ENCODE measurements at places on chromosomes 13 and 19. TPM values are rescaled to one million over a fixed set of nuclear protein-coding genes. Genes with fewer than 3 reads are reported as not detected.

- peaks cover 30% of the 10 kb centered on the region for H3K4me1 ChIP-seq
- no peaks in the 10 kb centered on the region for H3K27me3 ChIP-seq
Observed at GRCh38 chr19:17505223-17505622, 6.2 kb upstream of the PGLS start.

DNA sequence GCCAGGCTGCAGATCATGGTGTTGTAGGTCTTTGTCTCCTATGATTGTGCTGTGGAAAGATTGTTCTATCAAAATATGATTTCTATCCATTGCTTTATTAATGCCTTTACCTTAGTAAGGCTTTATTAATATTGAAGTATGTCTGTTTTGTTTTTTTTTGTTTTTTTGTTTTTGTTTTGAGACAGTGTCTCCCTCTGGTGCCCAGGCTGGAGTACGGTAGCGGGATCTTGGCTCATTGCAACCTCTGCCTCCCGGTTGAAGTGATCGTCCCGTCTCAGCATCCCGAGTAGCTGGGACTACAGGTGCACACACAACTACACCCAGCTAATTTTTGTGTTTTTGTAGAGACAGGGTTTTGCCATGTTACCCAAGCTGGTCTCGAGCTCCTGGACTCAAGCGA is 7.7 kb downstream of the IRGC start:
- no peaks in the 10 kb centered on the region for H3K4me1 ChIP-seq
- no peak overlapping the region for H3K27ac ChIP-seq
- no peaks in the 10 kb centered on the region for H3K27me3 ChIP-seq
- no peak for DNase-seq

GRCh38 chr19:38812841-38813320 is at the start of gene LGALS4:
Gene LGALS4 (minus strand): TSS chr19:38812945. CDS start chr19:38812886, 59 bp downstream.
- H3K27me3 ChIP-seq, result no peaks in the 10 kb centered on the region
- no peaks in the 10 kb centered on the region for H3K4me1 ChIP-seq
- H3K27ac ChIP-seq, result no peak within 1 kb of the TSS
- peaks cover 29% of the 10 kb centered on the region for H3K36me3 ChIP-seq

DNA sequence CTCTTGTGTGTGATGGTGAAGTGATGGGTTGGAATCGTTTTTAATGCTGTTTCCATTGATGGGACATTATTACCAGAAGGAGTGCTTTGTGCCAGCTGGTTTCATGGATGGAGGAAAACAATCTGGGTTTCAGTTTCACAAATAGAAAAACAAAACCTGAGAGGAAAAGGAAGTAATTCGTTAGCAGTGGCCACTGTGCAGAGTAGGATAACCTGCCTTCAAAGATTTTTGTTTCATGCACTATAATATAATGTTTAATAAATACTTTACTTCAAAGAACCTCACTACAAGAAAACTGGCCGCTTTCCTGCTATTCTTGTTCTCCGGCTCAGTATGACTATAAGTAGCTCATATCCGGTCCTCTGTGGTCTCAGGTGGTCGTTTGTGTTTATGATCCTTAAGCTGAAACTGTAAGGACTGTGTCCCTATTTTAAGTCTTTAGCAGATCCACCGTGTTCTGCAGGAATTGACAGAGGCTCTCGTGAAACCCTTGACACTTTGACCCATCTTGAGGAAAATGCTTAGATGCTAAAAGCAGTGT is 104.7 kb downstream of the GGACT start:
- no peaks in the 10 kb centered on the region for H3K4me1 ChIP-seq
- no peaks in the 10 kb centered on the region for H3K27me3 ChIP-seq
- no peak overlapping the region for H3K27ac ChIP-seq
- no peak for DNase-seq
- H3K4me3 ChIP-seq, result no peak overlapping the region

- DNase-seq, result no peak
- no peaks in the 10 kb centered on the region for H3K27me3 ChIP-seq
- H3K27ac ChIP-seq, result no peak overlapping the region
- peaks cover 62% of the 10 kb centered on the region for H3K4me1 ChIP-seq
Observed at GRCh38 chr13:111183087-111183645, 68.1 kb downstream of the ARHGEF7 start.

GRCh38 chr19:16070366-16070990 is 5.8 kb upstream of the TPM4 start:
- H3K4me1 ChIP-seq, result peaks cover 52% of the 10 kb centered on the region
- H3K36me3 ChIP-seq, result no peaks in the 10 kb centered on the region
- peak overlapping the region; percentile 69 for H3K4me3 ChIP-seq
- peak overlapping the region; percentile 89 for H3K27ac ChIP-seq
- H3K27me3 ChIP-seq, result no peaks in the 10 kb centered on the region
- DNase-seq, result peak; percentile 93

DNA sequence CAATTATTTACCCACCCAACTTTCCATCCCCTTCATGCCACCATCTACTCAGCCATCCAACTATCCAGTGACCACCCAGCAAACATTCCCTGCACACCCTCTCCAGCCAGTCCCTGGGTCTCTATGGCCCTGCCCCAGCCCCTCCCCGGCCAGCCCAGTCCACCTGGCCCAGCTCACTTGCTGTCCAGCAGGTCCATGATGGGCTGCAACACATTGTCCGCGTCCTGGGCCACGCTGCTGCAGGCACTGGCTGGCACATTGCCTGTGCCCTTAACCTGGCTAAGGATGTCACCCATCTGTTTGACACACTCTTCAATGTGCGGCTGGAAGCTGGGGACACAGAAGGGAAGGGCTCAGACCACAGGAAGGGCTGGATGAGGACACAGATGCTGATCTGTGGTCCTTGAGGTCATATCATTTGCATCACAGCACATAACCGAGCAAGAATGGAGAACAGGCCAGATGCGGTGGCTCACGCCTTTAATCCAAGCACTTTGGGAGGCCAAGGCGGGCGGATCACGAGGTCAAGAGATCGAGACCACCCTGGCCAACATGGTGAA is 61.6 kb downstream of the UNC13A start:
- H3K27me3 ChIP-seq, result no peaks in the 10 kb centered on the region
- H3K4me1 ChIP-seq, result no peaks in the 10 kb centered on the region
- H3K4me3 ChIP-seq, result no peak overlapping the region
- DNase-seq, result no peak

DNA sequence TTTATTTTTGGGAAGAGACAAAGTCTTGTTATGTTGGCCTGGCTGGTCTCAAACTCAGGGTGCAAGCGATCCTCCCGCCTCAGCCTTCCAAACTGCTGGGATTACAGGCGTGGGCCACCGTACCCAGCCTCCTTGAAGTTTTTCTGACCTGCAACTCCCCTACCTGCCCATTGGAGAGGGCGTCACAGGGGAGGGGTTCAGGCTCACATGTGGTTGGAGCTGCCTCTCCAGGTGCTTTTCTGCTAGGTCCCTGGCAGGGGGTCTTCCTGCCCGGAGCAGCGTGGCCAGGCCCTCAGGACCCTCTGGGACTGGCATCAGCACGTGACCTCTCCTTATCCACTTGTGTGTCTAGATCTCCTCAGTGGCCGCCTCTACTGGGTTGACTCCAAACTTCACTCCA is 27.2 kb downstream of the LDLR start:
- no peak overlapping the region for H3K27ac ChIP-seq
- no peaks in the 10 kb centered on the region for H3K27me3 ChIP-seq
- H3K4me1 ChIP-seq, result no peaks in the 10 kb centered on the region
- no peak overlapping the region for H3K4me3 ChIP-seq

- H3K4me1 ChIP-seq, result no peaks in the 10 kb centered on the region
- no peak for DNase-seq
- H3K27me3 ChIP-seq, result no peaks in the 10 kb centered on the region
- no peak overlapping the region for H3K4me3 ChIP-seq
Observed at GRCh38 chr19:13707915-13708314, 56.4 kb upstream of the MRI1 start.

DNA sequence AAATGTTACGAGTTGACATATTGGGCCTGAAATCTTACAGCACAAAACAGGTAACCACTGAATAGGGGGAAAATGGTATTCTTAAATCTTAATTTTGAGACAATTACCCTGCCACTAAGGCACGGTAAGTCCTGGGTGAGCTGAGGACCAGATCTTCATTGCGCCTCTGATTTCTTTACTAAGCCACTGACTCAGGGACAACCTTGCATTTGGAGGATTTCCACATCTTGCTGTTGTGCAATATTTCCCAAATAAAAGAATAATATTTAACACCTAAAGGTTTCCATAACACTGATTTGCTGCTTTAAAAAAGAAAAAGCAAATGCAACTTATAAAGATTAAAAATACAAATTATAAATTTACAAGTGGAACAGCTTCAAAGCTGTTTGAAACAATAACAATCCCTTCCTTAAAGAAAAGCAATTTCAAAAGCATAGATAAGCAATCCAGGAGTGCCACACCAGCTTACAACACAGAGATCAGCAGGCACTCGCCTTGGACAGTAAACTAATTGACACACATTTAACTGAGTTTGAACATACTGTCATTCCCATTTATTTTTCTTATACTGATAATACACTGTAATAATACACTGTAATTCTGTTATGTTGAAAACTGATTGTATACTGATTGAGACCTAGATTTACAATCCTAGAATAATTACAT is 79.6 kb upstream of the DOCK9 start:
- peaks cover 54% of the 10 kb centered on the region for H3K4me1 ChIP-seq
- H3K36me3 ChIP-seq, result no peaks in the 10 kb centered on the region
- H3K27ac ChIP-seq, result no peak overlapping the region
- DNase-seq, result peak; percentile 18
- no peak overlapping the region for H3K4me3 ChIP-seq

- H3K4me3 ChIP-seq, result no peak overlapping the region
- no peak overlapping the region for H3K27ac ChIP-seq
- H3K27me3 ChIP-seq, result no peaks in the 10 kb centered on the region
- H3K36me3 ChIP-seq, result no peaks in the 10 kb centered on the region
Observed at GRCh38 chr19:11736696-11737095, 2.0 kb downstream of the ZNF823 start.

DNA sequence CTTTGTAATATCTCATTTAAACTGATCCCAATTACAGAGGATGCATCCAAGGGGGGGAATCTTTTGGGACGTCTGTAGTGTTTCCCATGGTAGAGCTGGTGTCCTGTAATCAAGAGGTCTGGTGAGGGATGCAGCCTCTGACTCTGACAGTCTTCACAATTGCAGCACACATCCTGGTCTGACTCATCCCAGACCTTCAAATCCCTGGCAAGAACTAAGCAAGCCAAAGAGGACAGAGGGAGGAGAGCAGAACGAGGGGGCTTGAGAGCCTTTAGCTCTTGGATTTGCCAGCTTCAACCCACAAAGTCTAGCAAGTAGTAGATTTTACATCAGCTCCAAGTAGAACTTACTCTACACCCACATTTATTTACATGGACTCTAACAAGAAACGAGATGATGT is 17.3 kb upstream of the FCGBP start:
- DNase-seq, result no peak

GRCh38 chr19:42279902-42280814 is 11.1 kb downstream of the CIC start:
- peaks cover 3% of the 10 kb centered on the region for H3K36me3 ChIP-seq
- H3K27me3 ChIP-seq, result no peaks in the 10 kb centered on the region
- DNase-seq, result no peak
- peak overlapping the region; percentile 68 for H3K4me3 ChIP-seq
- H3K27ac ChIP-seq, result peak overlapping the region; percentile 100
- H3K4me1 ChIP-seq, result peaks cover 82% of the 10 kb centered on the region

DNA sequence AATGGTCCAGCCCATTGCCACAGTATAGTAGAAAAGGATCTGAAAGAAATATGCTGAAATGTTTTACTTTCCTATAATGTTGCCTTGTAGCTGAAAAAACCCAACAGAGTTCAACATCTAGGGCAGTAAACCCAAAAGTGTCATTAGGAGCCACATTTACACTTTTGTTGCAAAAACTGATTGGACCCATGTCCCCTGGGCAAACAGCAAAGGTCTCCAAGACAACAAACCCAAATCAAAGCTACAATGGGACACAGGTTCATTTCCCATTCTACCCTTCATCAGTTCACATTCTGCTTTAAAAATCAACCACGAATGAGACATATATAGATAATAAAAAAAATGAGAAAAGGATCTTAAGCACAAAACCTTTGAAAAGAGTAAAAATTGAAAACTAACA is 744.8 kb downstream of the PCDH17 start:
- H3K27ac ChIP-seq, result no peak overlapping the region
- no peaks in the 10 kb centered on the region for H3K4me1 ChIP-seq
- no peaks in the 10 kb centered on the region for H3K36me3 ChIP-seq
- DNase-seq, result no peak
- H3K4me3 ChIP-seq, result no peak overlapping the region

GRCh38 chr13:103810026-103810425 is 743.8 kb upstream of the SLC10A2 start:
- no peak for DNase-seq
- H3K27me3 ChIP-seq, result no peaks in the 10 kb centered on the region
- H3K4me1 ChIP-seq, result no peaks in the 10 kb centered on the region
- no peak overlapping the region for H3K27ac ChIP-seq
- H3K4me3 ChIP-seq, result no peak overlapping the region

DNA sequence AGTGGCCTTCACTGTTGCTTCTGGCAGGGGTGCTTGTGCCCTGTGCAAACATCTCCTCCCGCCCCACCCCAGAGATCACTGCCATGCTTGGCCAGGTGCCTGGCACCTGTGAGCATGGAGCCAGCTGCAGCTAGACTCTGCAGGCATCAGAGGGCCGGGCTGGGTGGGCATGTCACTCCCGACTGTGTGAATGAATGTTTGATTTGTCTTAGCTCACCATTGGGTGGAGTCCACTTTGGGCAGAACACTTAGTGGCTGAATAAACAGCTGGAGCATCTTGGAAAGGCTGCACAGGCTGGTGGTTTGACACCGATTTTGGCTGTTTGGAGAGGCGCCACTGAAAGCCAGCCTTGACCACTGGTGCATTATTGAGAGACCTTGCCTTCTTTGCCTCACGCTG is 267.3 kb downstream of the DLEU7 start:
- H3K4me1 ChIP-seq, result peaks cover 8% of the 10 kb centered on the region
- no peaks in the 10 kb centered on the region for H3K36me3 ChIP-seq
- no peak for DNase-seq
- no peak overlapping the region for H3K27ac ChIP-seq

- no peak overlapping the region for H3K27ac ChIP-seq
- no peak for DNase-seq
- peak overlapping the region; percentile 34 for H3K4me3 ChIP-seq
- peaks cover 51% of the 10 kb centered on the region for H3K27me3 ChIP-seq
- no peaks in the 10 kb centered on the region for H3K36me3 ChIP-seq
Observed at GRCh38 chr19:1747285-1748114, 5.8 kb upstream of the ONECUT3 start.

DNA sequence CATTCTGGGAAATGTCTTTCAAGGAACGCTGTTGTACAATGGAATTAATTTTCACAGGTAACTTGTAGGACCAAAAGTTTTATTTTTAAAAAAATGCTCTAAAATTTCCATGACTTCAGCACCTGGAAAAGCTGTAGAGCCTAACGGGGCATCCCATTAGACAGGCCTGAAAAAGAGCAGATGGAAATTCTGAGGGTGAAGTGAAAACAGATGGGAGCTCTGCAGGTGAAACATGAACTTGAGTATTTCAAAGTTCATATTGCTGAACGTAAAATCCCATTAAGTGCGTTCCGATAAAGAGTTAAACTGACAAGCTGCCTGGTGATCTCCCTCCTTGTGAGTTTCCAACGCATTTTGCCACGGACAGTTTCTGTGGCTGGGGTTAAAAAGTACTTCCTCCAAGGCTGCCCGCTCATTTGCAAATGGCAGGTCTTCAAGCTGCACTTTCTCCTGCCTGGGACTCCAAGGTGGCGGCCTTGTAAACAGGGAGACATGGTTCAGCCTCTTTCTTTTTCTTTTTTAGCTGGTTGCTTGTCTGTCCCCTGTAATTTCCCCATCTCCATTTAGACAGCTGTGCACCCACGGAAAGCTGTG is 450.4 kb downstream of the FGF9 start:
- no peaks in the 10 kb centered on the region for H3K27me3 ChIP-seq
- no peak for DNase-seq

LYPD5 gene
- 3.7 TPM for total RNA-seq

RPS16 gene
- total RNA-seq, result 3,724 TPM

PRR36 gene
- total RNA-seq, result not detected

GPATCH1 gene
- 9.6 TPM for total RNA-seq

ZNF681 gene
- total RNA-seq, result 1.7 TPM

IGFL3 gene
- not detected for total RNA-seq

ATCAY gene
- total RNA-seq, result 0.98 TPM

EFNB2 gene
- total RNA-seq, result 17.9 TPM

LYPD3 gene
- total RNA-seq, result 247 TPM

BEST2 gene
- 1.2 TPM for total RNA-seq

THOP1 gene
- total RNA-seq, result 28.5 TPM

All from vagina (tissue), 2 donors.